H7 (cell line): ENCODE measurements at places on chromosomes 1 and 21. TPM values are rescaled to one million over a fixed set of nuclear protein-coding genes. Genes with fewer than 3 reads are reported as not detected.

The ARHGEF16 gene
- 34.7 and 45.8 TPM in 2 replicates for total RNA-seq

The FCRL6 gene
- not detected in 2 replicates for total RNA-seq

DNA sequence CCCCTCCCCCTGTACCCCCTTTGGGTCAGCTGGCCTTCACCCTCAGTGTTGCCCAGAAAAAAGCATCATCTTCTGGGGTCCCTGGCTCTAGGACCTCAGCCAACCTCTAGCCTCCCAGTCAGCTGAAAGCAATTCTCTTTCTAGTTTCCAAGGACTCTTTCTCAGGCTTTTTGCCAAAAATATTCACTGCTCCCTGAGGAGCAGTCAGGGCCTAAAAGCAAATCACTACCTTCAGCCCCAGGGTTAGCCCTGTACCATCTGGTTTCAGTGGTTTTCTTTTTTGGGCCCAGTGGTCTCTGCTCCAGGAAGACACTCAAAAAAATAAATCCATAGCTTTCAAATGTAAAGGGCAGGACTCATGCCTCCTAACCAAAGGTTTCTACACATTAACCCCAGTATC, 3.1 kb upstream of the LMOD1 start:
- no peak for DNase-seq

DNA sequence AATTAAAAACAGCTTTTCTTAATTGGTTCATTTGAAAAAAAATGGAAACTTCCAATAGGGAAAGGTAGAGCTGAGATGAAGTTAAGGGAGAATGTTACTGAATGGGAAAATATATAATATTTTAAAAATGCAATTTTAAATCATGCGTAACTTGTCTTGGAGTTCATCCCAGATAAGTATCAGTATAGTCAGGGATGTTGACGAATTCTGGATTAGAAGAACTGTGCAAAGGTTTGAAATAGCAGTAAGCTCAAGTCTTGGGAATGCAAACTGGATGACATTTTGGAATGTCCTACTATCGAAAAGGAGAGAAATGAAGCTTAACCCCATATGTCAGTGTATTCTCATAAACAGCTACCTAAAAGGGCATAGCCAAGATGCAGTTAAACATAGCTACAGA, 4.0 kb upstream of the ST6GALNAC3 start:
- no peak for DNase-seq

- peak; percentile 99 for DNase-seq
Measured at GRCh38 chr1:1540090-1540817, at the start of gene TMEM240. TMEM240 (minus strand) TSS chr1:1540624; CDS start chr1:1540346, 278 bp downstream.

The FCRL5 gene
- total RNA-seq, result 0.14 TPM in 1 of 2 replicates, not detected in the other

- DNase-seq, result no peak
Measured at GRCh38 chr1:158838660-158839059, 7.5 kb downstream of the MNDA start.

DNA sequence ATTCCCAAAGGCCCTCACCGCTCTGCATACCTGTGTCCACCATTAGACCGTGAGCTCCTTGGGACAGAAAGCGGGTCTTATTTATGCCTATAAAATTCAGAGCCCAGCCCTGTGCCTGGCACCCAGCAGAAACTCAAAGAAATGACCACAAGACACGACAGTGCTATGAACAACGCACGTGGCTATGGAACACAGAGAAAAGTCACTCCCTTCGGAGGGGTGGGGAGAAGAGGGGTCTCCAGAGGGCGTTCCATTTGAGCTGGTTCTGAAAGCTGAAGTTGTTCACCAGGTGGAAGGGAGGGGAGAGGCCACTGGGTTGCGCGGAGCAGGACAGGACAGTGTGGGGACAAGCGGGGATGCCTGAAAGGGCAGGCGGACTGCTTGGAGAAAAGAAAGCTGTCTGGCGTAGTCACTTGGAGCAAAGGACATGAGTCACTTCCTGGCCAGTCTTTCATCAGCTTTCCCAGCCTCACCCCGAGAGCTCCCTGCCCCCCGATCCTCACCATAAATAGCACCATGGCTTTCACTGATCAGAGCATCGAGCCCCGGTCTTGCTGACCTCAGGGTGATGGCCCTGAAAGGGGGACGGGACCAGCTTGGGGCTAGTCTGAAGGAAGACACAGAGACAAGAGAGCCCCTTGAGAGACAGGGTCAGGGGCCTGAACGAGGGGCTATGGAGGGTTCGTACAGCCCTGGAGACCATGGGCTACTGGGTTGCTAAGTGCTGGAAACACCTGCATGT, 28.5 kb downstream of the ECE1 start:
- DNase-seq, result no peak

- DNase-seq, result no peak
Measured at GRCh38 chr1:98268316-98268715, 347.5 kb upstream of the DPYD start.

The UBL4B gene
- total RNA-seq, result not detected in 2 replicates

- no peak for DNase-seq
Measured at GRCh38 chr1:44347280-44347679, 7.8 kb downstream of the ERI3 start.

DNA sequence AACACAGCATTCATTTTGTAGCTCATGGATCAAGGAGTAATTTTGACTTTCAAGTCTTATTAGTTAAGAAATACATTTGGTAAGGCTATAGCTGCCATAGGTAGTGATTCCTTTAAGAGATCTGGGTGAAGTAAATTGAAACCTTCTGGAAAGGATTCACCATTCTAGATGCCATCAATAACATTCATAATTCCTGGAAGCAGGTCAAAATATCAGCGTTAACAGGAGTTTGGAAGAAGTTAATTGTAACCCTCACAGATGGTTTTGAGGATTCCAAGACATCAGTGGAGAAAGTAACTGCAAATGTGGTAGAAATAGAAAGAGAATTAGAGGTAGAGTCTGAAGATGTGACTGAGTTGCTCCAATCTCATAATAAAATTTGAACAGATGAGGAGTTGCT, 216.6 kb downstream of the GREM2 start:
- DNase-seq, result no peak

The CYP2J2 gene
- 0.26 and 0.52 TPM in 2 replicates for total RNA-seq

GRCh38 chr1:198320759-198321158, 164.0 kb downstream of the NEK7 start:
- no peak for DNase-seq

- DNase-seq, result no peak
Measured at GRCh38 chr1:181117648-181118449, 29.3 kb downstream of the IER5 start.

DNA sequence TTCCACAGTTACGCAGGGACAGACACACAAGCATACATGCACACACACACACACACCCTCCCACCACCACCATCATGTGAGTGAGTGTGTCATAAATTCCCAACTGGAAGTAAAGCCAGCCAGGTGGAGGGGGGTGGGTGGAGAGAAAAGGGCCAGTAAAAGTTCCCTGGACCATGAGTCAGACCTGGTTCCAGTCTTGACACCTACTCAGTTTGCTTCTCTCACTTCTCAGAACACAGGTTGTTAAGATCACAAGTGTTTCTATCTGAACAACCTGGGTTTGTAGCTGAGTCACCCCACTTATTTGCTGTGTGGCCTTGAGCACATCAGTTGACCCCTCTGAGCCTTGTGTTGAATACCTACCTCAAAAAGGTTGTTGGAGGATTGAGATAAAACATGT, 9.6 kb downstream of the EPHA10 start:
- DNase-seq, result no peak

- DNase-seq, result no peak
Measured at GRCh38 chr21:19420565-19420964, 1017.0 kb upstream of the TMPRSS15 start.

DNA sequence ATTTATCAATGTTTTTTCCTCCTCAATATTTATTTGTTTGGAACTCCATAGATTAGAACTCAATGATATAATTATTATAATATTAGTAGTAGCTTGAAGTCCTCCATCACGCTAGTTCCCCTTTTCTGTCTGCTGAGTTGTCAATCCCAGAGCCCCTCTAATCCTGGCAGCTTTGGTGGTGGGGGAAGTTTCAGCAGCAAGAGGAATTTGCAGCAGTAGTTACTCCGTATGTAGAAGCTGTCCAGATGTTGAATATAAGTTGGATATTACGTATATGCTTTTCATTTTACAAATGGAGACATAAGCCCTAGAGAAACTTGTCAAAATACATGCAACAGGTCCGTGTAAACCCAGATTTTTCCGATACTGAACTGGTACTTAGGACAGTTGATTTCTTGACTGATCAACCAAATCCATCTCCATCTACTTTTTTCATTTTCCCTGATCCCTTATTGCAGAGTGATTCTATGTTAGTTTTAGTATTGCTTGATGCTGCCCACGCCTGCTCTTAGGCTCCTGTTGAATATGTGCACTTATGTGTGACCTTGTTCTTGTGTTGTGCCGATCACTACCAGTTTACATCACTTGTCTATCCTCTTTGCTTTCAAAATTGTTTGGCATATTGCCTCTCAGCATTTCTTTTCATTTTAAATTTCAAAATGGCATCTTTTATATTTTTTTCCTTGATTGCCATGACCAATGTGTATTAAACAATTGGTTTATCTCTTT, 28.1 kb downstream of the SMAP2 start:
- DNase-seq, result no peak

The FMN2 gene
- 0.59 and 0.83 TPM in 2 replicates for total RNA-seq

GRCh38 chr21:15667819-15668218, 62.0 kb upstream of the USP25 start:
- DNase-seq, result no peak

DNA sequence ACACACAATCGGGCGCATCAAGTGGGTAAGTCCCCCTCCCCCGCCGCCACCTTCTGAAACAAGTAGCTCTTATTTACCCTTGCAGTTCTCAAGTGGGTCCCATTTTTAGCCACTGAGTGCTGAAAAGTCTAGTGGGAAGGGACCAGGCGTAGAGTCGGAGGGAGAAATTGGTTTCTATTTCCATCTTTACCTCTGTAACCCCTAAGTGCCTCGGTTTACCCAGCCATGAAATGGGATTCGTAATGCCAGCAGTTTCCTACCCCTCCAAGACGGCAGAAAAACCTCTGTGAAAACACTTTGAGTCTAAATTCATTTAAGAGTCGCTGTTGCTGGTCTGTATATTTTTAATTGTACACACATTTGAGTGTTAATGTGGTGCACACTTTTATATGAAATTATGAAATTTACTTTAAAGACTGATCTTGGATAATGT, 928 bp downstream of the TLCD4 start:
- DNase-seq, result no peak

The CAPN8 gene
- not detected in 2 replicates for total RNA-seq

DNA sequence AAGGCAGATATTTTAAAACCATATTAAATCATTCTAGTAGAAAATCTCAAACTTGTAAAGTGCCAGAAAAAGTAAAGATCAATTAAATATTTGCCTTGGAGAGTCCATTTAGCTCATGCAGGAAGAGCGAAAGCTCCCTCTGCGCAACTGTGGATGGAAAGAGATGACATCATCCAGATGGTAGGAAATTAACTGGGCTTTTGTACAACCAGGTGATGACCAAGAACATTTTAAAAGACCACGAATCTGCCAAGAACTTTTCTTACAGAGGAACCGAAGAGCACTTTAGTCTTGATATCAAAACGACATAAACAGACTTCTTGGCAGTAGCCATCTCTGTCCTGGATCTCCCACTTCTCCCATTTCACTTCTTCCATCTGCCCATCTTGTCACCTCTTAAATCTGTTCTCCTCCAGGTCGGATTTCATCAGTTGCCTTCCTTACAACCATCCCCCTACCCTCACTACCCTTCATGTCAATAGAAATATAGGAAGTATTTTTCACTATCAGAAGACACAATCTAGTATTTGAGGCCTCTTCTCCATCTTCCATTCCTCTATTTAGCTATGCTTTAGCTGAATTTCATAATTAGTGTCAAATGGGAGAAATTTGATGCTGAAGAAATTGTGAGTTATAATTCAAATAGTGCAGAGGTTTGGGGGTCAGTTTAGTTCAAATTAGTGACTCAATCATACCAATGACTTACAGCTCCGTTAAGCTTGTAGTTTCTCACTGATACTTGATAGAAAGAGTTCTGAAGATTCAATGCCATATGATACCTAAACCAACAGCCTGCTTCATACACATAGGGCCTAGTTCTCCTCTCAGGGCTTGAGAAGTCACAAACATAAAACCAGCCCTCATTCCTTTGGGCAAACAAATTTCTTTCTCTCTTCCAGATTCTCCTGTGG, 22.0 kb upstream of the DNASE2B start:
- no peak for DNase-seq

GRCh38 chr1:10540277-10541005, 65.7 kb downstream of the PEX14 start:
- peak; percentile 58 for DNase-seq

The OR2M2 gene
- total RNA-seq, result not detected in 2 replicates

The HSD3B1 gene
- total RNA-seq, result not detected in 2 replicates

DNA sequence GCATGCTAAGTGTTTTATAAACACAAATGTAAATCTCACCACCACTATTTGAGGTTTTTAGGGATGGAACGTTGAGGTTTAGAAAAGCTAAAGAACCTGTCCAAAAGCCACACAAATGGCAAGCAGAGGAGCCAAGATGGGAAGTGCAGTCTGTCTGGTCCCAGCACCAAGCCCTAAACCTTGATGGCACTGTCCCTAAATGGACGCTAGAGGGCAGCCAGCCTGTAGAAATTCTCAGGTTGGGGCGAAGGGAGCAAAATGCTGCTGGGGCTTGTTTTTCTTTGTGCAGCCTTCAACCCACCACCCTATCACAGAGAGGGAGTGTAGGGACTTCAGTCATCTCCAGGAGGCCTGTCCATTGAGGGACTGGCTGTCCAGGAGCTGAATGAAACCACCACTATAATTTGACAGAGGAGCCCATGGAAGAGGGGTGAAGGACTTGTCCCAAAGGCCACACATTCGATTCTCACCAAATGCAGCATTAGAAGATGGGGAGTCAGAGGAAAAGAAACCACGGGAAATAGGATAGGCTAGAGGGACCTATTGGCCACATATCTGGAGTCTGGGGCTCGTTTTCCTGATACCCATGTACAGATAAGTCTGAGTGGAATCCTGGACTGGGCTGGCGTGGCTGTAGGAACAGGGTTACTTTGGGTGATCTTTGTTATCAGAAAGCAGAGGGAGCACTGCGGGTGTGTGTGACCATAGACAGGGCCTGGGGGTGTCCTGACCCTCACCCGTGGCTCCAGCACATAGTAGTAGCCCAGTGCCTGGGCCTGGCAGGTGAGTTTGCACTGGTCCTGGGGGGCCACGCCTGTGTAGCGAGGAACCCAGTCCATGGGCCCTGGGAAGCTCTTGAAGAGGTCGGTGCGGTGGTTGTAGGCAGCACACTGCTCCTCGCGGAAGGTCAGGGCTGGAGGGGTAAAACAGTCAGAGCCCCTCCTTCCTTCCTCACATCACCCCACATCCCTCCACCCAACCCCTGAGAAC, 6.1 kb downstream of the ADAMTS4 start:
- peak; percentile 90 for DNase-seq

GRCh38 chr21:45175326-45176095, 101.1 kb downstream of the ADARB1 start:
- no peak for DNase-seq
